ENCODE measurements at places on chromosomes 16 and 17.
A peak's percentile ranks its signal among the peaks of the same experiment; 100 is the strongest.

DNA sequence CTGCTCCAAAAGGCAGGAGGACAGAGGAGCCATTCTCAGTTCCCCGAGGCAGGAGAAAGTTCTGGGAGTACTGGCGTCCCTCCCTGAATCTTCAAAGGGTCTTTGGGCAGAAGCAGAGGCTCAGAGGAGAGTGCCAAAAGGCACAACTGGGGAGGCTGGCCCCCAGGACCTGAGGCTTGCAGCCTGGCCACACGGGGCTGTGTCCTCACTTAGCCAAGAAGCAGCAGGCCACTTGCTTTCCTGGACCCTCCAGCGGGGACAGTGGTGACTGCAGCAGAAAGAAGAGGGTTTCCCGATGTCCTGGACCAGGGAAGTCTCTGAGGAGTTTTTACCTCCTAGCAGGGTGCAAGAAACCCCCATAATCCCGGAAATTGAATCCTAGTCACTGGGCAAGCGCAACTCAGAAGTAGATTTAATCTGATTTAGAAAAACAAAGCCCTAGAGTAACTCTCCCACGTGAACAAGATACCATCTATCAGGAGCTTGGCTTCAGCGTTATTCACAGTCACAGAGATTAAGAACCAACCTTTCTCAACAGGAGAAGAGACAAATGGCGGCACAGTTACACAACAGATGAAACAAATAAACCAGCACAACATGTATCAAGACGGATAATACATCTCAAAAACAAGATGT lies 25.5 kb upstream of the BCO1 start:
- no peak for DNase-seq

DNA sequence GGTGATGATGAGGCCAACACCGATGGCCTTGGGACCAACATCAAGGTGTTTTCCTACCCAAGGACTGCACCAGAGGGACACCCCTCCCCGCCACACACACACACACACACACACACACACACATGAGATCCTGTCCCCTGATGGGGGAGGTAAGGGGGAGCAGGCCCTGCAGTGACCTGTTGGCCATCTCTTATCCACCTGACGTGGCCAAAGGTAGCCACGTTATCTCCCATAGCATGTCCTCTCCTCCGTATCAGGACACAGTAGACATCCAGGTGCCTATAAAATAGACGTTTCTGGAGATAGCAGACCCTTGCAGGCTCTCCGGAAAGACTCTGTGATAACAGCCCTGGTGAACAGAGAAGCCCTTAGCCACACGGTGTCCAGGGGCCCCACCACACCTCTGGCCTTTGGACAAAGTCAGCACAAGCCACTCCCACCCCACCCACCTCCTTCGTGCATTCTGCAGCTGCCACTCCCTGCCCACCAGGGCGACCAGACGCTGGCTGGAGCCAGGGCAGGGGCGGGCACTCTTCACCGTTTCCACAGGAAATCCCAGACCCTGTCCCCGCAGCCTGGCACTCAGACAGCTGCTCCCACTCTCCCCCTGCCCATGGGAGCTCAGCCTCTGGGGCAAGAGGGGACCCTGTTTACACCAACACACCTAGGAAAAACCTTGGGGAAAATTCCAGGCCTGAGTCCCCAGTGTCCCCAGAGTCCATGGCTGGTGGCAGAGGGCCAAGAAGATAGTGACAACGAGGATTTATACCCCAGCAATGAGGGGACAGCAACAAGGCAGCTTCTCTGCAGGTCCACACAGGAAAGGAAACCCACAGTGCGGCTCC lies 15.4 kb upstream of the ENPP7 start:
- no peak for DNase-seq

- DNase-seq = no peak
Measured at GRCh38 chr17:62078009-62078408, 12.9 kb upstream of the MED13 start.

- DNase-seq = no peak
Measured at GRCh38 chr17:63378411-63379375, 67.4 kb downstream of the CYB561 start.

DNA sequence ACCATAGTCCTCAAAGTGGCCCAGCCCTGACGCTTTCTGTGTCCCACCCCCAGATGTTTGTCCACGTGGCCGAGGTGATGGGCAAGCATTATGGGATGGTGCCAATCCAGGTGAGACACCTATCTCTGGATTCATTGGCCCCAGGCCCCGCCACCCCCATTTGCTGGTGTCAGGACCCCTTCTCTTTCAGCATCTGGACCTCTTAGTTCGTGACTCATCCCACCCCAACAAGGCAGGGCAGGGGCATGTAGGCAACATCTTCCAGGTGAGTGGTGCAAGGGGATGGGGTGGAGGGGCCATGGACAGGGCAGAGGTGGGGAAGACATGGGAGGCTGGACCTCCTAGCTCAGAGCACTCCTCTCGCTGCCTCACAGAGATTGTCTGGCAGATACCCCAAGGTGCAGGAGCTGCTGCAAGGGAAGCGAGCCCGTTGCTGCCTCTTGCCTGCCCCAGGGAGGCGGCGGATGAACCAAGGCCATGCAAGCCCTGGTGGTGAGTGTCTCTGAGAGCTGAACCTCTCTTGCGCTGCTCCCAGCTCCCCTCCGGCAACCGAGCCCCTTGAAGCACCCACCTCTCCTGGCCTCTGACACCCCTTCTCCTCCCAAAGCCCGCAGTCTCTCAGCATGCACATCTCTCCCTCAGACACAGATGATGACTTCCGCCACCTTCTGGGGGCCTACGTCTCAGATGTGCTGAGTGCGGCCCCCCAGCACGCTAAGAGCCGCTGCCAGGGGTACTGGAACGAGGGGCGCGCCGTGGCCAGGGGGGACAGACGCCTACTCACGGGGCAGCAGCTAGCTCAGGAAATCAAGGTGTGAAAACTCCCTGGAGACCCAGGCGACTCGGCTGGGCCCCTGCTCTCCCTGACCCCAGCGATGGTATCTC lies 3.6 kb downstream of the RNF112 start:
- DNase-seq = no peak

DNA sequence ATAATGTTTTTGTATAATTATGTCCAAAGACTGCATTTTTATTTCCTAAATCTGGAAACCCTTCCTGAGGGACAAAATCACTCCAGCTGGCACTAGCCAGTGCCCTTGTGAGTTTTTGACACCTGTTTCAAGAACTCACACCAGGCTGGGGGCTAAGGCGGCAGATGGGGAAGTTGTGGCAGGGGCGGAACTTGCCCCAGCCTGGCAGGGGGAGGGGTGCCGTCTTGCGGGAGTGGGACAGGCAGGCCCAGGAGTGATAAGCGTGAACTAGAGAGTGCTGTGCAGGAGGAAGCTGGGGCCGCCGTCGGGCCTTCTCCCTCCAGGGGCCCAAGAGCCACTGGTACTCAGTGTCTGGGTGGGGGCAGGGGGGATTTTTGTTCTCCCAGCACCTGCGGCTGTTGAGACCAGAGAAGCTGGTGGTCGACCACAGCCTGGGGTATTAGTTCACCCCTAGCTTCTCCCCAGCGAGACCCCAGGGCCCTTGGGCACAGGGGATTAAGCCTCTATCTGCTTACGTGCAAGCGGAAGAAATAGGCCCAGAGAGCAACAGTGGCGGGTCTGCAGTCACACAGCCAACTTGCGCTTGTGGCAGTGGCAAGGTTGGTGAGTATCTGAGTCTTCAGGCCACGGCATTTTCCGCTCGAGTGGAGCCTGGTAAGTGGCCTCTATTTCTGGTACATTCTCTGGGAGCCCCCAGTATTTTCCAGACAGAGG lies 40.2 kb upstream of the PLCG2 start:
- DNase-seq = peak; percentile 57

- DNase-seq = no peak
Measured at GRCh38 chr17:15479703-15480102, 12.3 kb upstream of the CDRT4 start.

GRCh38 chr16:56319376-56319775 lies 106.0 kb downstream of the AMFR start:
- no peak for DNase-seq

GRCh38 chr17:8739097-8739496 lies 5.5 kb downstream of the CCDC42 start:
- no peak for DNase-seq

DNA sequence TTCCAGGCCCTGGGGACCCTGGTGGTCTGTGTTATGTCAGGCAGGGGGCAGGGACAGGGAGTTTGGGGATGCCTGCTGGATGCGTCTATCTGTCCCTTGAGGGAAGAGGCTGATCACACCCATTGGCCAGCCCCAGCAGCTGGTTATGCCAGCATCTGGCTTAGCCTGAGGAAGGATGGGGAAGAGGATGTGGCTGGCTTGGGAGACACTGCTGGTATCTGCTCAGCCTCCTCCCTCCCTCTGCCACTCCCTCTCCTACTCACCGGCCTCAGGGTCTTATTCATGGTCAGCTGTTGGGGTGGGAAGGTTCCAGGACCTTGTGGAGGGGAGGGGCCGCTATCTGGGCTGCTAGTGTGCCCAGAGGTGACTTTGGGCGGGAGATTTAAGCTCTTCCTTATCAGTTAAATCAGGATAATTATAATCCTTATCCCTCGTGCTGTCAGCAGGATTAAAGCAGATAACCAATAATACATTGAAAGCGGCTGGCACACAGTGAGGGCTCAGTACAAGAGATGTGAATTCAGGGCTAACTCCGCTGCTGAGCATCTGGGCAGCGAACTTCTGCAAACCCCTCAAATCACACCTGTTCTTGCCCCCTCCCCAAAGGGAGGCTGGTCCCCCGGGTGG lies 36.0 kb upstream of the MLKL start:
- DNase-seq = no peak

DNA sequence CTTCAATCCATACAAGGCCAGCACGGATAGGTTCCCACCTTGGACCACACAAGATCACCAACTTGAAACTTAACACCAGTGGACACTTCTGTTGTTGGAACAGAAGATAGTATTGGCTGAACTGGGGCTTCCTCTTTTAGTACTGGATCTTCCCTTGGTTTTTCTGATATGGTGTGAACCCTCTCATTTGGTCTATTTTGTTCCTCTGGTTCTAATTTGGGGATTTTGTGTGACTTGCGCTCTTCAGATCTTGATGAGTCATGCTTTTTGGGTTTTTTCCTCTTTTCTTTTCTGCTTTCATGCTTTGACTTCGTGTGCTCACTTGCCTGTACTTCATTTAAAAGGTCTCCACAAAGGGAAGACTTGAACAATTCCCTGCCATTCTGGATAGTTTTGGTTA lies 39.0 kb downstream of the SOST start:
- no peak for DNase-seq

- no peak for DNase-seq
Measured at GRCh38 chr17:16662936-16663335, 9.3 kb upstream of the ZNF624 start.

- DNase-seq = peak; percentile 87
Measured at GRCh38 chr16:31354394-31355291, at the start of gene ITGAX. TSS of gene ITGAX (plus strand) at chr16:31355176. CDS start at chr16:31355255, 79 bp downstream.

DNA sequence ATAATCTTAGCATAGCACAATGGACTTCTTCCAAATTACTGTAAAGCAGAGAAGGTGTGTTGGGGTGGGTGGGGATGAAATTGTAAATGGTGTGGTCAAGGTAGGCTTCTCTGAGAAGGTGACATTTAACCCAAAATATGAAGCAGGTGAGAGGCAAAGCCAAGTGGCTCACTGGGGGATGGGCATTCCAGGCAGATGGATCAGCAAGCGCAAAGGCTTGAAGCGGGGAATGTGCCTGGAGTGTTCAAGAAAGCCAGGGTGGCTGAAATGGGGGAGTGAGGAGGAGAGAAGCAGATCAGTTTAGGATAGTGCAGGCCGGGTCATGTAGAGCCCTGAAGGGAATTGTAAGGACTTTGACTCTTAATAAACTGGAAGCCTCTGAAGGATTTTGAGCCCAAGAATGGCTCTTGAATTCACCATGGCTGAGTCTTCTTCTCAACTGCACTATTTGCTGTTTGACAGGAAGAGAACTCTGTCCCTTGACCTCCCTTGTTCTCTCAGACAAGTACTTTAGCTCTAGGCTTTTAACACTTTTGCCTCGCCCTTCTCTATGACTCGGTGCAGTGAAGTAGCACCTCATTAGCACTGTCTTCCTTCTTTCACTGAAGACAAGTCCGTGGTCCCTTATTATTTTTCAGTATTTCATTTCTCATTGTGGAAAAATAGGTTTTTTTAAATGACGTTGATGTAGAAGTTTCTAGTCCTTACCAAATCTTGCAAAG lies 14.7 kb downstream of the CACNG3 start:
- no peak for DNase-seq

- no peak for DNase-seq
Measured at GRCh38 chr16:55466209-55466608, 12.8 kb upstream of the MMP2 start.

GRCh38 chr16:64133366-64133765 lies 988.5 kb downstream of the CDH11 start:
- no peak for DNase-seq

- DNase-seq = no peak
Measured at GRCh38 chr17:74806334-74806733, 30.2 kb upstream of the NAT9 start.

DNA sequence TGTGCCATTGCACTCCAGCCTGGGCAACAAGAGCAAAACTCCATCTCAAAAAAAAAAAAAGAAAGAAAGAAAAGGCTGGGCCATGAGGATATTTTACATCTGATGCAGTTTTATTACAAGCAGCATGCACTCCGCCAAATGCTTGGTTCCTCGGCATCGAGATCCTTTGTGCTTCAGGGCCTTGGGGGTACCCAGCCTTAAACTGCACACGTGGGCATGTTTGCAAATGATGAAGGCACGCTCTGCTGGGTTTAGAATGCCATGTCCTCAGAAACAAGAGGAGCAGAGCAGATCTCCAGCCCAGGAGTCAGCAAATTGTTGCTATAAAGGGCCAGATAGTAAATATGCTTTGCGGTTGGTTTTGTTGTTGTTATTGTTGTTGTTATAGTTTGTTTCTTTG lies 153.2 kb downstream of the KATNIP start:
- no peak for DNase-seq

DNA sequence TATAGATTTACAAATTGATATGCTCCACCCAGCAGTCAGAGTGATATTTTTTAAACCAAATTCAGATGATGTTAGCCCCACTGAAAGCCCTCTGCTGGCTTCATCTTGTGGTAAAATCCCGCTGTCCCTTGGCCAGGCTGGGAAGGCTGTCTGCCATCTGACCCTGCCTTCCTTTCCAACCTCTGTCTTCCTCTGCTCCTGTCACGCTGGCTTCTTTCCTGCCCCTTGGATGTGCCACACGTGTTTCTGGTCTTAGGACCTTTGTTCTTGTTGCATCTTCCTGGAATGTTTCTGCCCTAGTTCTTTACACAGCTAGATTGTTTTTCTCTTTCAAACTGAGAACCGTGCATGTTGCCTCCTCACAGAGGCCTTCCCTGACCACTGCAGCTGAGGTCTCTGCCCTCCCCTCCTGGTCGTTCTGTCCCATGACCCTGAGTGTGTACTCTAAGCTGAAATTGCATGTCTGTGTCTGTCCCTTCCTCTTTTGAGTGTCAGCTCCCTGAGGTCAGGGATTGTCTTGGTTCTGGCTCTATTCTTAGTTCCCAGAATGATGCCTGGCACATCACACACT lies 11.4 kb downstream of the NT5M start:
- DNase-seq = no peak

DNA sequence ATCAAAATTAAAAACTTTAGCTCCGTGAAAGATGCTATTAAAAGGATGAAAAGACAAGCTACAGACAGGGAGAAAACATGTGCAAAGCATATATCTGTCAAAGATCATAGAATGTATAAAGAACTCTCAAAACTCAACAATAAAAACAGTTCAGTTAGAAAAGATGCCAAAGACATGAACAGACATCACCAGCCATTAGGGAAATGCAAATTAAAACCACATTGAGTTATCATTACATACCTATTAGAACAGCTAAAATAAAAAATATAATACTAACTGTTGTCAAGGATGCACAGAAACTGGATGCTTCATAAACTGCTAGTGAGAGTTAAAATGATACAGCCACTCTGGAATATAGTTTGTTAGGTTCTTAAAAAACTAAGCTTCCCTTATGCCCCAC lies 58.8 kb downstream of the NFATC3 start:
- no peak for DNase-seq

- no peak for DNase-seq
Measured at GRCh38 chr17:31598399-31598782, 206.9 kb downstream of the RAB11FIP4 start.
